Fibroblast of pulmonary artery (primary cell): ENCODE measurements at places on chromosomes 13 and 19.

- peak; percentile 73 for DNase-seq
Measured at GRCh38 chr19:47790398-47790814, 11.9 kb downstream of the SELENOW start.

GRCh38 chr19:46624958-46625661 is at the start of gene PTGIR:
TSS of gene PTGIR (minus strand) at chr19:46625089. CDS start at chr19:46624225, 864 bp downstream.
- peak; percentile 93 for DNase-seq

DNA sequence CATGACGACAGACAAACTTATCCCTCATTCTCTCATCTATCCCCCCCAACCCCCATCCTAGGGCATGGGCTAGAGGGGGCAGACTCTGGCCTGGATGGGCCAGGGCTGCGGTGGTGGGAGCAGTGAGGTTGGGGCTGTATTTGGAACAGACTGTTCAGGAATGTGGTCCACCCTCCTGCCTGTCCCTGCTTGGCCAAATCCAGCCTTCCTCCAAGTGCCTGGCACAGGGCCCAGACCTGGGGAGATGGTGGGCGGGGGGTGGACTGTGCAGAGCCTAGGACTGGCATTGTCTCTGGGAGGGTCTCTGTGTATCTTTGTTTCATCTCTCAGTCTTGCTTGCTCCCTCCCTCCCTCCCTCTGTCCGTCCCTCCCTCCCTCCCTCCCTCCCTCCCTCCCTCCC is 14.2 kb downstream of the EGLN2 start:
- peak; percentile 54 for DNase-seq

DNA sequence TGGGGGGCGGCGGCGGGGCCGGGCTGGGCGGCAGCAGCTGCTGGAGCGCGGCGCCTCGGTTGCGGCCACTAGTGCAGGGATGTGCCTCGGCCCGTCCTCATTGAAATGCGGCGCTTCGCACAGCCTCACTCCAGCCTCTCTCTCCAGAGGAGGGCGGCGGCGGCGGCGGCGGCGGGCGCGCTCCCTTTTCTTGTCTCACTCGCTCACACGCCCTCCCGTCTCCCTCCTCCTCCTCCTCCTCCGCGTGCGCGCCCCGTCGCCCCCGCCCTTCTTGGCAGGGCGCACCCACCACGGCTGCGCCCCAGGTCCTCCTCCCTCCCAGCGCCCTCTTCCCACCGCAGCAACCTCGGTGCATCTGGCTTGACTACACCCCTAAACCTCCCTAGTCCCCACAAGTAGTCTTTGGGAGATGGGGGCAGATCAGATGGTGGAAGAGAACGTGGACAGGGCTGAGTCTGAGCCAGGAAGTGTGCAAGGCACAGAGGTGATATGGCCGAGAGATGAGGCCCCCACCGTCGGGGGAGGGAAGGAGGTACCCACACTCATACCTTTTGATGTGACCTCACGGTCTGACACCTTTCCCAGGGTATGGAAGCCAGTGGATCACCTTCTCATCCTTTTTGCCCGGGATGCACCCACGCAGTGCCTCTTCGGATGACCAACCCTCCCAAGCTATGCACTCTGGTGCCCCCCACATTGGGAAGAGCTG is at the start of gene DCLK1:
Gene DCLK1 (minus strand): TSS at position 161 of the 709 bp plus-strand sequence.
- DNase-seq = peak; percentile 39

DNA sequence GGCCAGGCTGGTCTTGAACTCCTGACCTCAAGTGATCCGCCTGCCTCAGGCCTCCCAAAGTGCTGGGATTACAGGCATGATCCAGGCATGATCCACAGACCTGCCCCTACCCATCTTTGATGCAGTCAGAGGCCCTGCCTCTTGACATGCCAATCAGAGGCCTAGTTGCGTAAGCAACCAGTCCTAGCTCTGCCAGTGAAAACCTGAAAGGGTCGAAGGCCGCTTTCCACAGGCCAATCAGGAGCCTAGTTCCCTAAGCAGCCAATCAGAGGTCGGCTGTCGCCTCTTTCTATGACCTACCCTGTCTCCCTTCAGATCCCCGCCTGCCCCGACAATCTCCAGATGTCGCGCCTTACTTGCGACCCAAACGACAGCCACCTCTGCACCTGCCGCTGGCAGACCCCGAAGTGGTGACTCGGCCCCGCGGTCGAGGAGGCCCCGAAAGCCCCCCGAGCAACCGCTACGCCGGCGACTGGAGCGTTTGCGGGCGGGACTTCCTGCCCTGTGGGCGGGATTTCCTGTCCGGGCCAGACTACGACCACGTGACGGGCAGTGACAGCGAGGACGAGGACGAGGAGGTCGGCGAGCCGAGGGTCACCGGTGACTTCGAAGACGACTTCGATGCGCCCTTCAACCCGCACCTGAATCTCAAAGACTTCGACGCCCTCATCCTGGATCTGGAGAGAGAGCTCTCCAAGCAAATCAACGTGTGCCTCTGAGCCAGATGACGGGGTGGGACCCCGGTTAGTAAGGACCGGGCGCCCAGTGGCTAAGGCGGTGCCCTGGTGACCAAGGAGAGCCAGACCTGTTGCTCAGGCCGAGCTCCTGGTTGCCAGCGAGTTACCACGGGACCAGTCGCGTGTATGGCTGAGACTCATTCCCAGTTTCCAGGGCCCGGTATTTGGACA is 6.3 kb downstream of the SYDE1 start:
- DNase-seq = no peak

DNA sequence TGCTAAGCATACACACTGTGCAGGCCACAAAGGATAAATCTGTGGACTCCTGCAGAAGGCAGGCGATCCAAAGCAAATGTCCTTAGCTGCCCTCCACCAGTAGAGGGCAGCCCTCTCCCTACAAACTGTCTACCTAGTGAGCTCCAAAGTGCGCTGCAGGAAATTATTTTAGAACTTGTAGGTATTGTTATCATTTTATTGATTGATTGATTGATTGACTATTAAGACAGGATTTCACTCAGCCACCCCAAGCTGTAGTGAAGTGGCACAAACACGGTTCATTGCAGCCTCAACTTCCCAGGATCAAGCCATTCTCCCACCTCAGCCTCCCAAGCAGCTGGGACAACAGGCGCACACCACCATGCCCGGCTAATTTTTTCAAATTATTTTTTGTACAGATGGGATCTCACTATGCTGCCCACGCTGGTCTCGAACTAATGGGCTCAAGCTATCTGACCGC is 37.3 kb downstream of the RNF6 start:
- peak; percentile 81 for DNase-seq

DNA sequence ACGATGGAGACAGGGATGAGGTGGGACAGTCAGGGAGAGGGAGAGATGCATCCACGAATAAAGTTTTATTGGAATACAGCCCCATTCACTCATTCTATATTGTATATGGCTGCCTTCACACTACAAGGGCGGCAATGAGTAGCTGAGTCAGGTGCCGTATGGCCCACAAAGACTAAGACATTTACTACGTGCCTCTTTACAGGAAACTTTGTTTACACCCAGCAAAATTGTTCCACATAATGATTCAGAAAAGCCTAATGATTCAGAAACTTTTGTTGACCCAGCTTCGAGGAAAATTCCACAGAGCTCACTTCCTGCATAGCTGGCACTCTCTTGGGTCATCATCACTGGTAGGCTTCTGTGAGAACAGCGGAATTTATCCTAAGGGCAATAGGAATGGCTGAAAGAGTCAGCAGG is 87.3 kb upstream of the PEG3 start:
- DNase-seq = no peak

GRCh38 chr19:1102407-1103131 is 1.2 kb upstream of the GPX4 start:
- DNase-seq = peak; percentile 99

GRCh38 chr13:110358381-110358780 is 51.3 kb downstream of the COL4A2 start:
- DNase-seq = no peak

- DNase-seq = no peak
Measured at GRCh38 chr19:1255186-1256161, 7.1 kb downstream of the MIDN start.

DNA sequence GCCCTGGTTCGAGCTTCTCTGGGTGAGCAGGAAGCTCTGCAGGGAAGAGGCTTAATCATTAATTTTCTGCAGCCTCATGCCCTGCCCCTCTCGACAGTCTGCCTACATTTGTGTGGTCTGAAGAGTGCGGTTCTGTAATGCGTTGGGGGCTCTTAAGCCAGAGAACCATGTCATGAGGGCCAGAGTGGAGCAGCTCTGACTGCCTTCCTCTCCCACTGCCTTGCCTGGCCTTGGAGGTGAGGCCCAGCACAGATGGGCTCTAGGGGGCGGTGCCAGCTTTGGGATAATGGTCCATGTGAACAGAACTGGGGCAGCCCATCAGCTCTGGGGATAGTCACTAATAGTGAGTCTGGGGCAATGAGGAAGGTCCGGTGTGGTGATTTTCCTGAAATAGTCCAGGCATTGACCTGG is 5.7 kb downstream of the FGF9 start:
- DNase-seq = no peak

- peak; percentile 53 for DNase-seq
Measured at GRCh38 chr13:76837801-76838200, 48.4 kb downstream of the KCTD12 start.

- no peak for DNase-seq
Measured at GRCh38 chr13:42728507-42729180, 52.7 kb upstream of the FAM216B start.

DNA sequence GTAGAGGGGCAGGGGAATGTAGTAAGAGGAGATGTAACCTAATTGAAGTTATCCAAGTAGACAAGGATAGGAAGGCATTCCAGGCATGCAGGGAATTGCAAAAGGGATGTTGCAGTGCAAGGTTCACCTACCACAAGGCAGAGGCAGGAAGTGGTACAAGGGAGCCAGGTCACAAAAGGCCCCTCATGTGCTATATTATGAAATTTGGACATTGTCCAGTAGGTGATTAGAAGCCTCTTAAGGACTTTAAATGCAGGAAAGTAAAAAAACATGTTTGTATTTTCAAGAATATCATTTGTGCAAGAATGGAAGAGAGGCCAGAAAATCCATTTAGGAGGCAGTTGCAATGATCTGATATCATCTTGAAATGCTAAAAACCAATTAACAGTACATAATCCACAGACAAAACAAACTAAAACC is 111.4 kb downstream of the FRY start:
- peak; percentile 74 for DNase-seq

- DNase-seq = peak; percentile 79
Measured at GRCh38 chr13:112545856-112546255, 42.1 kb downstream of the TUBGCP3 start.
